ENCODE measurements at places on chromosomes 11 and 22.
A peak's percentile ranks its signal among the peaks of the same experiment; 100 is the strongest.

GRCh38 chr11:67542169-67542568 is 18.9 kb upstream of the CABP2 start:
- no peak overlapping the region for H3K4me3 ChIP-seq
- H3K27me3 ChIP-seq, result no peaks in the 10 kb centered on the region
- H3K27ac ChIP-seq, result no peak overlapping the region
- DNase-seq, result no peak
- H3K4me1 ChIP-seq, result peaks cover 3% of the 10 kb centered on the region

- no peak overlapping the region for H3K27ac ChIP-seq
- no peaks in the 10 kb centered on the region for H3K36me3 ChIP-seq
- H3K4me3 ChIP-seq, result no peak overlapping the region
- H3K27me3 ChIP-seq, result no peaks in the 10 kb centered on the region
- no peak for DNase-seq
- no peaks in the 10 kb centered on the region for H3K4me1 ChIP-seq
Observed at GRCh38 chr22:26576026-26576680, 13.8 kb downstream of the TPST2 start.

DNA sequence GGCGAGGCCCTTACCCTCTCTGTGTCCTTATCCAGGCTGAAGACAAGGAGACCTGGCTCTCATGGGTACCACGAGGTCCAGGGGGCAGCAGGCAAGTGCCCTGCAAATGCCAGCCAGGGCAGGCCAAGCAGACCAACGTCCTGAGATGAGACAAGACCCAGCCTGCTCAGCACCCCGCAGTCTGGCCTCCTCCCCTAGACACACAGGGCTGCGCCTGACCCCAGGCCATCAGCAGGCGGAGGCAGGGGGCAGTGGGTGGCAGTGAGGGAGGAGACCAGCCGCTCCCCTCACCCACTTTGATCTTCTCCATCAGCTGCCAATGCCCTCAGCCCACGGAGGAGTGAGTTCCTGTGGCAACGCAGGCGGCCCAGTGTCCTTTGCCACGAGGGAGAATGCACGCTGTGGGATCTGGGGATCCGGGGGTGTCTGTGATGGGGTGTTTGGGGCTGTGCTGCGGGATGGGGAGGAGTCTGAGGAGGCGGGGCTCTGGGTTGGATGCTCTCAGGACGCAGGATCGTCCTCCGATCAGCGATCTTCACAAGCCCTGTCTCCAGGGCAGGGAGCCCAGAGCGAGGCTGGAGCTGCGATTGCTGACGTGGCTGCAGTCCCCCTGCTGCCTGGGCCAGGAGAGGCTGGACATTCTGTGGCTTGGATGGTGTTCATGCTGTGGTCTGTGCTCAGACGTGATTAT is 30.5 kb upstream of the PPARA start:
- H3K36me3 ChIP-seq, result no peaks in the 10 kb centered on the region
- no peak overlapping the region for H3K4me3 ChIP-seq
- H3K27ac ChIP-seq, result no peak overlapping the region
- DNase-seq, result no peak
- peaks cover 33% of the 10 kb centered on the region for H3K4me1 ChIP-seq
- H3K27me3 ChIP-seq, result no peaks in the 10 kb centered on the region

- H3K27ac ChIP-seq, result no peak overlapping the region
- H3K36me3 ChIP-seq, result no peaks in the 10 kb centered on the region
- H3K4me3 ChIP-seq, result no peak overlapping the region
Observed at GRCh38 chr11:134452026-134452837, 40.2 kb upstream of the B3GAT1 start.

DNA sequence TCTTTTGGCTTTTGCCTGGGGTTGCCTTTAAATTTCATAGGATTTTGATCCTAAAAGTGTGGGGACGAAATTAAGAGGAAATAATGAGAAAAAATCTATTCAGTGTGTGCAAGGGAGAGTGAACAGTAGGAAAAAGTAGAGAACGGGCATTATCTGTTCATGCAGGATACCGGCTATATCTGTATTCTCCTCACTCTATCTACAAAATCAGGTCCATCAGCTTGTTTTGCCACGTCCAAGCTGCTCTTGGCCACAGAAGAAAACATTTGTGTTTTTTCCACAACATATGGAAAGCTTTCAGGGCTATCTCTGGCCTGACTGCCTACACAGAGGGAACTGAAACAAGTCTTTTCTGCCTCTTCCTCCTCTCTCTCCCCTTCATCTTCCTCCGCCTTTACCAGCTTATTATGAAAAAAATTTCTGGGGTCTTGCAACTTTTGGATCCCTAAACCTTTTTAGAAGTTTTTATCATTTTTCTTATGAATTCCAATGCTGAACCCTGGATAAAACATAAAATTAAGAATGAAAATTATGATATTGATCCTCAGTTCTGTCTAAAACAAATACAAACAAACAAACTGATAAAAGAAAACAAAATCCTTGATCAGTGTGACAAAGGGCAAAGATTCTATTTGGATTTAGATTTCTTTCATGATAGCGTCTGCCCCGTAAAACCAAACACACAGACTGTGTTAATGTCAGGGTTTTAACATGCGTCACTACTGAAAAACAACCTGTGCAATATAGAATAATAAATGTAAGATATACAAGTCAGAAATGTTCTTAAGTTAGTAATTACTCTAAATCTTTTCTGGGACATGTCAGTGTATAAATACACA is 219.7 kb downstream of the CNTN5 start:
- H3K36me3 ChIP-seq, result no peaks in the 10 kb centered on the region
- H3K4me3 ChIP-seq, result no peak overlapping the region
- H3K4me1 ChIP-seq, result no peaks in the 10 kb centered on the region
- no peaks in the 10 kb centered on the region for H3K27me3 ChIP-seq

GRCh38 chr11:66745356-66746235 is 16.6 kb upstream of the SPTBN2 start:
- H3K27me3 ChIP-seq, result no peaks in the 10 kb centered on the region
- peaks cover 4% of the 10 kb centered on the region for H3K4me1 ChIP-seq
- H3K27ac ChIP-seq, result peak overlapping the region; percentile 87
- peak overlapping the region; percentile 83 for H3K4me3 ChIP-seq
- no peak for DNase-seq

GRCh38 chr11:11586465-11586864 is 35.3 kb downstream of the GALNT18 start:
- H3K4me3 ChIP-seq, result no peak overlapping the region
- peaks cover 47% of the 10 kb centered on the region for H3K4me1 ChIP-seq
- no peaks in the 10 kb centered on the region for H3K27me3 ChIP-seq
- peak overlapping the region; percentile 29 for H3K27ac ChIP-seq

DNA sequence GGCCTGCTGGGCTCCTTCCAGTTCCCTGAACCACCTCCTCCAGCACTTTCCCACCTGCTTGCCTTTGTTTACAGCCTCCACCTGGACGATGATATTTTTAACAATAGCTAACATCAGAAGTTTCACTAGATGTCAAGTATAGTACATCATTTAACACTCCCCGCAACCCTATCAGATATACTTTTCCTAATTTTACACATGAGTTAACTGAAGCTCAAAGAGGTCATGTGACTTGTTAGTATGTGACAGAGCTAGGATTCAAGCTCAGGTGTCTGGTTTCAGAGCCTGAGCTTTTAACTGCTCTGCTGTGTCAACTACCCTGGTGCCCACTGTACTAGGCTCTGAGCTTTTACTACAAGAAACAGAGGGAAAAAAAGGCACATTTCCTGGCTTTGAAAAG is 14.3 kb upstream of the HPX start:
- no peaks in the 10 kb centered on the region for H3K27me3 ChIP-seq
- H3K36me3 ChIP-seq, result no peaks in the 10 kb centered on the region
- no peak overlapping the region for H3K27ac ChIP-seq

GRCh38 chr11:111086058-111086457 is 159.5 kb upstream of the POU2AF2 start:
- no peak overlapping the region for H3K27ac ChIP-seq
- DNase-seq, result no peak
- no peaks in the 10 kb centered on the region for H3K27me3 ChIP-seq

DNA sequence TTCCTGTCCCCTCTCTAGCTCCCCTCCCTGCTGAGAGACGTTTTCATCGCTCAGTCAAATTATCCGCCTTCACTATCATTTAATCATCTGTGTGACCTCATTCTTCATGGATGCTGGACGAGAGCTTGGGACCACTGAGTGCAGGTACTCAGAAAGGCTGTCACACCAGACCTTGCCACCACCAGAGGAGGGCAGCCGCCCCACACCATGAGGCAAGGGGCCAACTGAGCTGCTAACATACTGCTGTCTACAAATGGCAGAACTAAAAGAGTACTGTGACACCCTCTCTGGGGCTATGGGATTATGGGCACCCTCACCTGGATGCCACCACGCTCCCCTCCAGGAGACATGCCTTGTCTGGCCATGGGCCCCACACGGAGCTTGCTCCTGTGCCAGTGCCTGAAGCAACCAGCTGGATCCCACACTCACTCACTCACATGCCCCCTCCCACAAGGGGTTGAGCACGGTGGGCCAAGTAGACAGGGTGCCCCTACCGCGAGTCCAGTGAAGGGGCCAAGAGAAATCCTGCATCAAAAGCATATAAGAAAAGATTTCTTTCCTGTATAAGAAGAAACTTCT is 670.0 kb upstream of the CCDC90B start:
- H3K27ac ChIP-seq, result no peak overlapping the region
- no peak overlapping the region for H3K4me3 ChIP-seq
- H3K4me1 ChIP-seq, result no peaks in the 10 kb centered on the region
- no peaks in the 10 kb centered on the region for H3K27me3 ChIP-seq
- H3K36me3 ChIP-seq, result no peaks in the 10 kb centered on the region

- no peaks in the 10 kb centered on the region for H3K36me3 ChIP-seq
- DNase-seq, result no peak
- no peak overlapping the region for H3K4me3 ChIP-seq
- H3K4me1 ChIP-seq, result no peaks in the 10 kb centered on the region
Observed at GRCh38 chr11:100004541-100004940, 682.5 kb upstream of the ARHGAP42 start.

DNA sequence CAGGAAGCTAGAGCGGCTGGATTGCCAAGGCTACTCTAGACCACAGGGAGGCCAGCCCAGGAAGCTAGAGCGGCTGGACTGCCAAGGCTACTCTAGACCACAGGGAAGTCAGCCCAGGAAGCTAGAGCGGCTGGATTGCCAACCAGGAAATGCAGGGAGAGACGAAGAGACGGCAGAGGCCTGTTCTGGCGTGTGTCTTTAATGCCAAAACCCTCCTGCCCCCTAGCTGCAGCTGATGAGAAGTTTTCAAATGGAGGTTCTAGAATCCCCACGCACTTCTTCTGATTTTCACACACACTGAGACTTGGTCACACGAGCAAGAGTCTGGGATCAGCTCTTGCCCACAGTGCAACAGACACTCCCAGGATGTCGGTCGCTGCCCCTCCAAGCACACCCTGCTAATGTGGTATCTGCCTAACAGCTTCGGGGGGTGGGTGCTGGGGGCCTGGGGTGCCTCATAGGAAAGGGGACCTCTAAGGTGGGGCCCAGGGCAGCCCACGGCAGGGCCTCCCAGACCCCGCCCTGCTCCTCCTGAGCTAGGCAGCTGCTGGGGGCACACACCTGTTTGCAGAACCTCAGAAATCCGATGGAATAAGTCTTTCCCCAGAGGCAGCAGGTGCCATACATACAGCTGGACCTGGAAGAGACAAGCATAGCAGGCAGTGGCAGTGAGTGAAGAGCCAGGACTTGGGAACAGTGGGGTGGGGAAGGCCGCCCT is 28.5 kb downstream of the MAFF start:
- DNase-seq, result no peak
- no peaks in the 10 kb centered on the region for H3K36me3 ChIP-seq
- no peaks in the 10 kb centered on the region for H3K27me3 ChIP-seq
- no peak overlapping the region for H3K4me3 ChIP-seq

- no peak overlapping the region for H3K27ac ChIP-seq
- no peaks in the 10 kb centered on the region for H3K36me3 ChIP-seq
- no peak overlapping the region for H3K4me3 ChIP-seq
- H3K4me1 ChIP-seq, result no peaks in the 10 kb centered on the region
Observed at GRCh38 chr11:86291466-86292262, 10.4 kb upstream of the HIKESHI start.

- peak; percentile 24 for DNase-seq
- no peaks in the 10 kb centered on the region for H3K27me3 ChIP-seq
- no peak overlapping the region for H3K27ac ChIP-seq
Observed at GRCh38 chr11:25981998-25982397, 349.9 kb upstream of the ANO3 start.

GRCh38 chr11:117457031-117457785 is 129.6 kb downstream of the CEP164 start:
- H3K27ac ChIP-seq, result no peak overlapping the region
- H3K4me3 ChIP-seq, result no peak overlapping the region
- no peak for DNase-seq
- H3K36me3 ChIP-seq, result no peaks in the 10 kb centered on the region
- H3K27me3 ChIP-seq, result peaks cover 1% of the 10 kb centered on the region

- no peaks in the 10 kb centered on the region for H3K4me1 ChIP-seq
- DNase-seq, result no peak
- H3K27ac ChIP-seq, result no peak overlapping the region
- H3K27me3 ChIP-seq, result no peaks in the 10 kb centered on the region
- no peaks in the 10 kb centered on the region for H3K36me3 ChIP-seq
Observed at GRCh38 chr11:75577207-75577606, 15.2 kb downstream of the SERPINH1 start.

GRCh38 chr11:69140635-69141034 is 15.1 kb upstream of the SMIM38 start:
- H3K27me3 ChIP-seq, result no peaks in the 10 kb centered on the region
- H3K27ac ChIP-seq, result no peak overlapping the region
- no peaks in the 10 kb centered on the region for H3K4me1 ChIP-seq
- H3K36me3 ChIP-seq, result no peaks in the 10 kb centered on the region
- no peak overlapping the region for H3K4me3 ChIP-seq

GRCh38 chr22:41660416-41660815 is 28.3 kb downstream of the SNU13 start:
- no peak overlapping the region for H3K4me3 ChIP-seq
- H3K27me3 ChIP-seq, result no peaks in the 10 kb centered on the region
- H3K4me1 ChIP-seq, result no peaks in the 10 kb centered on the region
- H3K27ac ChIP-seq, result no peak overlapping the region
- peaks cover 27% of the 10 kb centered on the region for H3K36me3 ChIP-seq

GRCh38 chr11:45022294-45023064 is 71.8 kb upstream of the TP53I11 start:
- H3K4me1 ChIP-seq, result no peaks in the 10 kb centered on the region
- H3K4me3 ChIP-seq, result no peak overlapping the region
- H3K27me3 ChIP-seq, result no peaks in the 10 kb centered on the region
- no peaks in the 10 kb centered on the region for H3K36me3 ChIP-seq

DNA sequence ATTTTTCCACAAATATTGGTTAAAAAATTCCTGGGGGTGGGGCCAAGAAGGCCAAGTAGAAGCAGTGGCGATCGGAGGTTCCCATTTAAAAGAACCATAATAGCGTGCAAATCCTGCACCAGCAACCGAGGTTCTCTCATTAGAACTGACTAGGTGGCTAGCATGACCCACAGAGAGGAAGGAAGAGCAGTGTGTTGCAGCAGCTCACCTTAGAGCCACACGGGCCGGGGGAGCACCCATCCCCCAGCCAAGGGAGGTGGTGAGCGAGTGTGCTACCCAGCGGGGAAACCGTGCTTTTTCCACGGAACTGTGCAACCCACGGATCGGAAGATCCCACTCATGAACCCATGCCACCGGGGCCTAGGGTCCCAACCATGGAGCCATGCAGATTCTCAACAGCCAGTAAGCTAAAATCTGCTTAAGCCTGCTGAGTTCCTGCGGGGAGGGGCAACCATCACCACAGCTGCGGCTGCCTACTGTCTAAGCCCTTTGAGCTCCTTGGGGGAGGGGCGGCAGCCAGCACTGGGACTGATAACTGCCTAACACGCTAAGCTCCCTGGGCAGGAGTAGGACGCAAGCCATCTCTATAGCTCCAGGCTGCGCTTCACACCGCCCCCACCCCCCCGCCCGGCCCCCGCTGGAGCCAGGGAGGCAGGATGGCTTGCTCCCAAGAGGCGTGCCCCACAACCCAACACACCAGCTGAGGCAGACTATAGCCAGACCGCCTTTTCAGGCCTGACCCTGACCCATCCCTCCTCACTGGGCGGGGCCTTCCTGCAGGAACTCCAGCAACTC is 21.0 kb upstream of the HTATIP2 start:
- no peaks in the 10 kb centered on the region for H3K36me3 ChIP-seq
- no peak overlapping the region for H3K27ac ChIP-seq
- peaks cover 5% of the 10 kb centered on the region for H3K27me3 ChIP-seq
- H3K4me3 ChIP-seq, result no peak overlapping the region
